Spleen (tissue), 13 donors: ENCODE measurements at places on chromosomes 12 and 14. TPM values are rescaled to one million over a fixed set of nuclear protein-coding genes. Genes with fewer than 3 reads are reported as not detected.

GRCh38 chr14:50045039-50045711, 71.2 kb downstream of the VCPKMT start:
- DNase-seq: peak; percentile 96

GRCh38 chr14:24665440-24665991, 31.5 kb upstream of the GZMB start:
- DNase-seq: no peak

DNA sequence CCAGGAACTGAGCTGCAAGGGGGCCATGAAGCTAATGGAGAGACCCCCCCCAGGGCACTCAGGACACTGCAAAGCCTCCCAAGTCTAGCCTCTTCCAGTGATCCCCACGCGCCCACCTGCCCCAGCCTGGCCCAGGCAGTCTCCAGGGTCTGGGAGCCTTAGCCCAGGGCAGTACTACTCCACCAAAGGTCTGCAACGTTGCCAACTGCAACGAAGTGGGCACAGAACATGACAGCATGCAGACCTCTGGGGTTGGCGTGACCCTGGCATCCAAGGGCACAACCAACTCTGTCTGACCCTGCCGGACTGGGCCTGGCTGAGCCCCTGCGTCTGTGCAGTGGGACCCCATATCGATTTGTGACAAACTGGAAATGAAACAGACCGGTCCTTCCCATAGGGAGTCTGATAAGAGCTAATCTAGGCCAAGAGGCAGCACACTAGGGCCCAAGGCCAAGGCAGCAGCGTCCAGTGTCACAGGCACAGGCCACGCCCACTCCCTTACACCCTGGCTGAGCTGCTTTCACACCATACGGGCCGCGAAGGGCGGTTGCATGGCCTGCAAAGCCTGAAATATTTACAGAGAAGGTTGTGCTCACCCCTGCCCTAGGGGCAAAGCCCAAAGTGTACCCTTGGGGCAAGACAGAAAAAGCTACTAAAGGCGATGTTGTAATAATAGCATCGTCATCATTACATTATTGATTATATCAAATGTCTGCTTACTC, 76.7 kb downstream of the NCOR2 start:
- no peak for DNase-seq

The TMEM63C gene
- 2.4 TPM for polyA plus RNA-seq

The HHIPL1 gene
- polyA plus RNA-seq: 0.64 TPM

- no peak for DNase-seq
Measured at GRCh38 chr12:110546339-110546738, 36.8 kb downstream of the PPTC7 start.

The MAPKAPK5 gene
- 12.7 TPM for polyA plus RNA-seq

The DTX1 gene
- polyA plus RNA-seq: 102 TPM

The BRI3BP gene
- 3.3 TPM for polyA plus RNA-seq

The OVCH1 gene
- polyA plus RNA-seq: 0.20 TPM

- DNase-seq: no peak
Measured at GRCh38 chr12:99745121-99745520, 97.6 kb downstream of the GARIN6 start.

- peak; percentile 60 for DNase-seq
Measured at GRCh38 chr14:103684871-103685270, 30.4 kb downstream of the XRCC3 start.

DNA sequence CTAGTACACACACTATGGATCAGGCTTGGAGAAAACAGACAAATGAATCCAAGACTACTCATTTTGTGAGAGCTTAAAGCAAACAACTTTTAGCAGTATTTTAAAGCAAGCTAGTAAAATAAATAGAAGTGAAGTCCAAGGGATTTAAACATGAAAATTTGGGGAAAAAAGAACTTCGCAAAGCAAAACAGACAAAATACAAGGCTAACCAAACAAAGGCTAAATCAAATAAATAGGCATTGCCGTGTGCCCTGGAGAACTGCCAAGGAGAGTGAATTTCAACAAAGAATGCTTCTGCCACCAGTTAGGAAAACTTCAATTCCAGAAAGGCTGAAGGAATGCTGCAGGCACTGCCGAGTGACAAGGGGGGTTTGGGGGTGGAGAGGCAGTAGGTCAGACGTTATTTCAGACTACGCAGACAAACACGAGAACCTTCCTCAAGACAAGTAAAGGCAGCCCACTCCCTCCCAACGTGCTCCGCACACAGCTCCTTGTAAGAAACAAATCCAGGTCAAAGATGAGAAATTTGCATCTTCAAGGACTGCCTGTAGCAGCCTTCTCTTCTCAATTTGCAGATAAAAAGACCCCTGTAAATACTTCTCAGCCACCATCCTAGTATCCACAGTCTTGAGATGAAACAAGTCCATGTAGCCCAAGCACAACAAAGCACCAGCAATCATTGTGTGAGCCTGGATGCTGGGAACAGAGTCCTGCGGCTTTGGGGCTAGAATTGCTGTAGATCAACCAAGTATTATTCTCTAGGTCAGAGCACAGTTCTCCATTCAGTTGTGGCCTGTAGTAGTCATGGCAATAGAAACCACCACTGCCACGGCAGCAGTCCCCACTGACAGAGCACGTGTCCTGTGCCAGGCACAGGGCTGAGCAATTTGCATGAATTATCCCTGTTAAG, 43.3 kb downstream of the EFCAB11 start:
- no peak for DNase-seq

GRCh38 chr12:114396869-114397719, 8.8 kb downstream of the TBX5 start:
- DNase-seq: no peak

GRCh38 chr12:127729381-127729780, 537.6 kb upstream of the TMEM132C start:
- no peak for DNase-seq

The RD3L gene
- not detected for polyA plus RNA-seq

- no peak for DNase-seq
Measured at GRCh38 chr12:111840807-111841206, 1.2 kb upstream of the MAPKAPK5 start.

- DNase-seq: no peak
Measured at GRCh38 chr12:6231359-6232268, 31.4 kb downstream of the CD9 start.

DNA sequence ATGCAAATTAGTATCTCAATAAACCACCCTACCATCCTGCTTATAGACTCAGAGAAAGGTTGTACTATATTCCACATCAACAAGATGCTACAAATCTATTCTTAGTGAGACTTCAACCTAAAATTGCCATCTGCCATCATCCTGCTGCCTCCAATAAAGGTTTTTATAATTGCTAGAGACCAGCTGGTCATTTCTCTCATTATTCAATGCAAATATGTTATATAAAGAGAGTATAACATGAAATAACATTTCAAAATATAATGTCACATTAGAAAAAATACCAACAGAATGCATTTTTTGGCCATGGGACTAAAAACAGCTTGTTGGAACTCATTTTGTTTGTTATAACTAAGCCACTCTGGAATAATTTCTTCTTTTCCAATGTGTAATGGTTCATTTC, 247.3 kb downstream of the LRIG3 start:
- DNase-seq: no peak

The NACA gene
- polyA plus RNA-seq: 1,928 TPM

GRCh38 chr12:108570743-108571608, 8.6 kb downstream of the ISCU start:
- DNase-seq: no peak

- peak; percentile 90 for DNase-seq
Measured at GRCh38 chr14:31206536-31207286, 882 bp downstream of the HECTD1 start.

DNA sequence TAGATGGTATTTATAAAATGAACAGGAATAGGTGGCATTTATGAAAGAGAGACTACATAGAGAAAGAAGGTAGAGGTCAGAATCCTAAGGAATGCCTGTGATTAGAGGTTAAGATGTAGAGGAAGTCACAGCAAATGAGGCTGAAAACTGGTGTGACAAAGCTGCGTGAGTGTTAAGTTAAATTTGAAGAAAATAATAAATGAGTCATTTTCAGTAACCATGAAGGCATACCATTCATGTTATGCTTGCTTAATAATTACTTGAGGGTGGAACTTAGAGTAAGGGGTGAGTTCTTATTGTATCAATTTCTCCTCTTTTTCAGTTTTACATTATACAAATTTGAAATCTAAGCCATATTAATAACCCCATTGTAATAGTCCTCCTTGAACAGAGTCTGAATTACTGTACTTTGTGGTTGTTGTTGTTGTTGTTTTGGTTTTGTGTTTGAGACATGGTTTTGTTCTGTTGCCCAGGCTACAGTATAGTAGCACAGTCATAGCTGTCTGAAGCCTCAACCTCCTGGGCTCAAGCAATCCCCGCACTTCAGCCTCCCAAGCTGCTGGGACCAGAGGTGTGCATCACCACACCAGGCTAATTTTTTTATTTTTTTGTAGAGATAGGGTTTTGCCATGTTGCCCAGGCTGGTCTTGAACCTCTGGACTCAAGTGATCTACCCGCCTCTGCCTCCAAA, 761.5 kb downstream of the GALC start:
- DNase-seq: no peak

The ACACB gene
- 5.6 TPM for polyA plus RNA-seq

DNA sequence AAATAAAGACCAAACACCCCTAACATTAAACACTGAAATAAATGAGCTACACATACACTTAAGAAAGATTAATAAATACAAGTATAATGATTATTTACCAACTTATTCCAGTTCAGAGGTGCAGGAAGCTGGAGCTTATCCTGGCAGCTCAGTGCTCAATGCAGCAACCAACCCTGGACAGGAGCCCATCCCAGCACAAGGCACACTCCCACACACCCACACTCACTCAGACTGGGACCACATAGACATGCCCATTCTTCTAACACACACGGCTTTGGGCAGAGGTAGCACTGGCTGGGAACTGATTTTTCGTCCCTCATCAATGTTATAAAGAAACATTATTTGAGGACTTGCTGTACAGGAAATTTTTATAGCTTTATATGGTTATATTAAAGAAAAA, 797.4 kb downstream of the RPS29 start:
- no peak for DNase-seq

DNA sequence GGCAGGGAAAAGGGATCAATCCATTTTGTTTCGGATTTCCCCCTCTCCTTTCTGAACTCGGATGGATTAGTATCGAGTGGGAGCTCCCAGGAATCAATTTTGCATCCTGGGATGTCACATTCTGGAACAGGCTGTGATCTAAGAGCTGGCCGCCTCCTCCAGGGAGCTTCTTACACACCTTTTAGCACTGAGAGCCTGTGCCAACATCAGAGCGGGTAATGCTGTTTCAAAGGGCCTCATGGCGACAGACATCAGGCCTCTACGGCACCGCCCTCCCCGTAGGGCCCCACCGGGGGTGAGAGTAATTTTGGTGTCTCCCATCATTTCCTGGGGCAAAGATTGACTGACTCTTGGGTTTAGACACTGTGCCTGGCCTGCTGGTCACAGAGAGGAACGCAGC, 2.7 kb downstream of the GALNT9 start:
- no peak for DNase-seq

GRCh38 chr14:68270342-68270741, 450.8 kb downstream of the RAD51B start:
- DNase-seq: no peak

The LTBP2 gene
- 6.7 TPM for polyA plus RNA-seq

DNA sequence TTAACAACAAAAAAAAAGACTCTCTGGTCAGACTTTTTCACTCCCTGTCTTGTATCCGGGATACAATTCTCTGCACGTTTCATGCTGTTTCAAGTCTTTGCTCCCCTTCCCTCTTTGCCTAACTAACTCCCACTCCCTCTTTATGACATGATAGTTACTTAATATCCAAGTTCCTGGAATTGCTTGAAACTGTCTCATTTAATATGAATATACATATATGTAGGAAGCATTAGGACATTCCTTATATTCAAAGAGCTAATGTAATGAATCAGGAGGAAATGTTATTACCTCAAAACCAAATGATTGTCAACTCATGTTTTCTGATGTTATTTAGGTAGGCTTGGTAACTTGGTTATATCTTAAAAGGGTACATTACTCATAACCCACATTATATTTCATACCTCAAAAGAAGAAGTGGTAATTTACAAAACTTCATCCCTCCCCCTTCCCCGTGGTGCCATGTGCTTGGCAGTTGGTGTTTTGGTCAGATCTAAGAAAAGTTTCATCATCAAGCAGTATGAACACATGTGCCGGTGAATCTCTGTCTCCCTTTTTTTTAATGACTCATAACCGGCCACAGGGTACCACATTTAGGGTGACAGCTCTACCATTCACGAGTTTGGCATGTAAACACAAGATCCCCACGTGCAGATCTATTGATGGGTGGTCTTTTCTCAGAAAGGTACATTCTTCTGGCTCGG, 56.5 kb downstream of the HCAR2 start:
- DNase-seq: no peak

The HOXC13 gene
- polyA plus RNA-seq: not detected

- DNase-seq: no peak
Measured at GRCh38 chr14:26839481-26839880, 241.6 kb upstream of the NOVA1 start.

The PRKD1 gene
- polyA plus RNA-seq: 1.5 TPM

- no peak for DNase-seq
Measured at GRCh38 chr12:15520083-15520482, 197.8 kb downstream of the PTPRO start.

DNA sequence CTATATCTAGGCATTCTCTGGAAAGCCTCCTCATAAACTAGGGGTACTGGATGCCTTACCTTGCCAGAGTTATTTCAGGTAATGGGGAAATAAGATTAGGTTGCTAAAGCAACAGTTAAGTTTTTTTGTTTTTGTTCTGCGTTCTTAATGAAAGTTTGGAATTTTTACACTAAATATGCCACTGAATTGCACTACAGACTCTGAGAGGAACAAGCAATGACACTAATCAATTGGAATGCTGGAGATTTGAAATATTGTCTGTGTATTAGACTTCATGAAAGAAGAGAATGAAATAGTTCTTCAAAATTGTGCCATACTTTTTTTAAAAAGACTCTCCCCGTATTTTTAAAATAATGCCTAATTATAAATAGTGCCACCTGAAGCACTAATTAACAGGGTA, 287.8 kb downstream of the NAV3 start:
- DNase-seq: no peak

GRCh38 chr12:100497105-100497795, 23.6 kb downstream of the NR1H4 start:
- no peak for DNase-seq

- no peak for DNase-seq
Measured at GRCh38 chr12:47799357-47799955, 20.2 kb downstream of the HDAC7 start.

DNA sequence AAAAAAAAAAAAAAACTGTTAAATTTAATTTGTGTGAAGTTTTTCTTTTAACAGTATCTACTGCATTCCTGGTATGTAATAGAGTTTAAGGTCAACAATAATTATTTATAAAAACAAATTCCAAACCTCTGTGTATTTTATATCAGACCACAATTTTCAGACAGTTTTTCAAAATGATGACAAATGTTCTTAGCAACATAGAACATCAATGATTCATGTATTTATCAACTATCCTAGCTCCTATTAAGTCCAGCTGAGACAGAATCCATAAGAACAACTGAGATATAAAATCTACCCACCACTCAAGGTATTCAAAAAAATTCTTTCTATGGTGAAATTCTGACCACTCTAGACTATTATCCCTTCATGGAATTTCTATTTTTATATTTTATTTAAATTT, 144.5 kb downstream of the EPS8 start:
- no peak for DNase-seq

GRCh38 chr12:106978035-106978800, 8.7 kb downstream of the MTERF2 start:
- DNase-seq: no peak
